ENCODE measurements at places on chromosomes 5 and 9. TPM values are rescaled to one million over a fixed set of nuclear protein-coding genes. Genes with fewer than 3 reads are reported as not detected.
A peak's percentile ranks its signal among the peaks of the same experiment; 100 is the strongest.

- H3K4me1 ChIP-seq = peaks cover 27% of the 10 kb centered on the region
- no peak overlapping the region for H3K27ac ChIP-seq
- DNase-seq = no peak
- peaks cover 8% of the 10 kb centered on the region for H3K36me3 ChIP-seq
- H3K27me3 ChIP-seq = no peaks in the 10 kb centered on the region
Measured at GRCh38 chr5:116361171-116361967, 213.3 kb downstream of the SEMA6A start.

- DNase-seq = no peak
- H3K4me1 ChIP-seq = no peaks in the 10 kb centered on the region
- H3K4me3 ChIP-seq = no peak overlapping the region
- H3K27me3 ChIP-seq = peaks cover 7% of the 10 kb centered on the region
Measured at GRCh38 chr5:142390334-142390733, 65.5 kb upstream of the SPRY4 start.

DNA sequence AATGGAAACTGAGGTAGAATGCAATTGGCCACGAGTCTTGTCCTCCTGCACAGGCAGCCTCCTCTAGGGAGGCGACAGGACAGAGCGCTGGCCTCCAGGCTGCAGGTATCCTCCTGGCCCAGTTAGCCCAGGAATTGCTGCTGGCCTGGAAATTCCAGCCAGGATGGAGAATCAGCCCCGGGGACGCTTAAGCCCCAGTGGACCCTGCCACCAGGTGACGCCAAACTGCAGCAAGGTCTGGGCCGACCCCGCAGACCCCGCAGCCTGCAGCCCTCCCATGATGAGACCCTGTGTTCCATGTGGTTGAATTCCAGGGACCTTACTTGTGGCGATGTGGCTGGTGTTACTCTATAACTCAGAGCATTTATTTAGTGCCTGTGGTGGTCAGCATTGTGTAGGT is 7.3 kb downstream of the CACFD1 start:
- peaks cover 24% of the 10 kb centered on the region for H3K36me3 ChIP-seq
- H3K27ac ChIP-seq = no peak overlapping the region
- H3K4me3 ChIP-seq = no peak overlapping the region

- DNase-seq = no peak
- H3K4me1 ChIP-seq = no peaks in the 10 kb centered on the region
- H3K27ac ChIP-seq = no peak overlapping the region
- no peak overlapping the region for H3K4me3 ChIP-seq
- no peaks in the 10 kb centered on the region for H3K27me3 ChIP-seq
Measured at GRCh38 chr9:97314503-97314902, 7.0 kb downstream of the CCDC180 start.

DNA sequence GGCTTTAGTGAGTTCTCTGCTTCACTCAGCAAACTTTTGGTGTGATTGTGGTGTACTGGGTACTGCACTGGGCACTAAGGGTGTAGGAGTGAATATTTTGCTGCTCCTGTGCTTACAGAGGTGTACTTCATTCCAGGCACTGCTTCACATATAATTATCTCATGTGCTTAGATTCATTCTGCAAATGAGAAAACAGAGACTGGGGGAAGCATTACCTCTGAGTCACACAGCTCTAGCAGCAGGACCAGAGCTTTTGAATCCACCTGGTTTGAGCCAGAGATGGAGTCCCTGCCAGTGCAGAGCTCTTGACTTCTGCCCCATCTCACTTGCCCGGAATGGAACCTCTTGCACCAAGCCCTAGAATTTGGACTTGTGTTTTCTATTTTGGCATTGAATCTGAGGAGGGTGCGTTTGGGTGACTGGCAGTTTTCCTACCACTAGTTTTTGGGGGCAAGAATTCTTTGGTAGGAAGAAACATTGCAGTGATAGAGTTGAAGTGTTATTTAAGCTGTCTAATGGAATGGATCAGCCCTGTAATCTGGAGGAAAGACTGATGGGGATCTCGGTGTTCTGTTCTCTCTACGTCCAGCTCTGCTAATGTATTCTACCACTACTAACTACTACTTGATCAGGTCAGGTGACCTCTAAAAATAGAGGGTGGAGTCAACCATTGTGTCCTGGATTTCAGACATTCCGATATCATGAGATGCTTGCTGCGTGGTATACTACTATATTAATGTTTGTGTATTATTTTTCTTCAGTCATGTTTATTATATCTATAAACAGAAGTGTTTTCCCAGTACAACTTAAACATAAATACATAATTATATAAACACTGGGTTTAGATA is 2.5 kb downstream of the ARHGAP26 start:
- peaks cover 8% of the 10 kb centered on the region for H3K36me3 ChIP-seq
- DNase-seq = no peak
- H3K27me3 ChIP-seq = no peaks in the 10 kb centered on the region
- no peak overlapping the region for H3K27ac ChIP-seq
- H3K4me3 ChIP-seq = peak overlapping the region; percentile 15
- peaks cover 25% of the 10 kb centered on the region for H3K4me1 ChIP-seq

DNA sequence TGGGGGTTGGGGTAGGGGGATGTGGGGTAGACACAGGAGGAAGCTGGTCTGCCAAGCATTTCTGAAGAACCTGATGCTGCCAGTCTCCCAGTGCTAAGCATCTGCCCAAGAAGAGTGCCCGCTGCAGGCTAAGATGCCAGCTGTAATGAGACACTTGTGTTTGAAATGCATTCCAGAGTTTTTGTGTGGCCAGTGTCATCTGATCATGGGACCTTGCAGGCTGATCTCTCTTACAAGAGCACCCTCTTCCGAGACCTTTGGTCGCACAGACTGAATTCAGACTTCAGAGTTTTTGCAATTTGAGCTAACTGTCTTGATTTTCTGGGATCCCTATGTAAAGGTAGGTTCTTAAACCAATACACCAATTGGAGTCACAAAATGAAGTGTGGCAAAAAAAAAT is 58.1 kb downstream of the DENND1A start:
- no peak overlapping the region for H3K4me3 ChIP-seq
- H3K4me1 ChIP-seq = peaks cover 23% of the 10 kb centered on the region
- DNase-seq = no peak
- peaks cover 21% of the 10 kb centered on the region for H3K36me3 ChIP-seq
- H3K27ac ChIP-seq = no peak overlapping the region

PLAC8L1 gene
- 0.37 TPM for total RNA-seq

DNA sequence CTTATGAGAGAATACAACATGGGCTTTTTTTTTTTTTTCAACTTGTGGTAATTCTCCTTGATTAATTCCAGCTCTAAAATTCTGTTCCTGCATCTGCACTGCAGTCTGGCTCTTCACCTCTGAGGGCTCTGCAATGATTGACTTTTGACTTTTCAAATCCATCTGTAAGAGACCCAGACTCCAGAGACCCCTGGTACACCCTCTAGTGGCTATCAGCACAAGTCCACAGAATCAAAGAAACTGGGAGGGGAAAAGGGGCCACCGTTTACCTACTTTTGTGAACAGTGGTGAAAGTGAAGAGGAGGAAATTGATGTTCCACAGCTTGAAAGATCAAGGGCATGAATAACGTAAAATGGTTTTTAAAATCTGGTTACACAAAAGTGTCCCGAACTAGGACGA is 151.6 kb downstream of the SLIT3 start:
- no peaks in the 10 kb centered on the region for H3K36me3 ChIP-seq
- peaks cover 2% of the 10 kb centered on the region for H3K27me3 ChIP-seq
- H3K4me1 ChIP-seq = no peaks in the 10 kb centered on the region
- H3K4me3 ChIP-seq = no peak overlapping the region

PCDHGA6 gene
- total RNA-seq = 1.8 TPM

DNA sequence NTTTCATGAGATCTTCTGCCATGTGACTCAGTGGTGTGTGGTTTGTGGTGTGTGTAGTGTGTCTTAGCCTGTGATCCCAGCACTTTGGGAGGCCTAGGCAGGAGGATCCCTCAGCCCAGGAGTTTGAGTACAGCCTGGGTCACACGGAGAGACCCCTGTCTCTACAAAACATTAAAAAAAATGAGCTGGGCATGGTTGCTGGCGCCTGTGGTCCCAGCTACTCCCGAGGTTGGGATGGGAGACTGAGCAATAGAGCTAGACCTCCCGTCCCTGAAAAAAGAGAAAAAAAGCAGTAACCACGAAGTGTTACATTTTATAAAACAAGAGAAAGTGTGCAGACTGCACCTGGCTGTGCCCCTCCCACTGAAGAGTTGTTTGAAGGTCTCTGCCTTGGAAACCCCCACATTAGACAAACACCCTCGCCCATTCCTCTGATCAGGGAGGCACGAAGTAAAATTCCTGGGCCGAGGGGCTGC is 21.2 kb upstream of the RNU6ATAC start:
- peaks cover 13% of the 10 kb centered on the region for H3K27me3 ChIP-seq
- peaks cover 13% of the 10 kb centered on the region for H3K4me1 ChIP-seq

- no peak for DNase-seq
- H3K27ac ChIP-seq = no peak overlapping the region
- H3K27me3 ChIP-seq = no peaks in the 10 kb centered on the region
- H3K36me3 ChIP-seq = peaks cover 49% of the 10 kb centered on the region
- H3K4me3 ChIP-seq = no peak overlapping the region
Measured at GRCh38 chr5:172904643-172905345, 54.4 kb upstream of the RPL26L1 start.

UNC5A gene
- total RNA-seq = not detected

- H3K27me3 ChIP-seq = no peaks in the 10 kb centered on the region
- DNase-seq = no peak
- no peak overlapping the region for H3K27ac ChIP-seq
- H3K4me1 ChIP-seq = no peaks in the 10 kb centered on the region
Measured at GRCh38 chr5:29894668-29895067, 1298.8 kb upstream of the CDH6 start.

DNA sequence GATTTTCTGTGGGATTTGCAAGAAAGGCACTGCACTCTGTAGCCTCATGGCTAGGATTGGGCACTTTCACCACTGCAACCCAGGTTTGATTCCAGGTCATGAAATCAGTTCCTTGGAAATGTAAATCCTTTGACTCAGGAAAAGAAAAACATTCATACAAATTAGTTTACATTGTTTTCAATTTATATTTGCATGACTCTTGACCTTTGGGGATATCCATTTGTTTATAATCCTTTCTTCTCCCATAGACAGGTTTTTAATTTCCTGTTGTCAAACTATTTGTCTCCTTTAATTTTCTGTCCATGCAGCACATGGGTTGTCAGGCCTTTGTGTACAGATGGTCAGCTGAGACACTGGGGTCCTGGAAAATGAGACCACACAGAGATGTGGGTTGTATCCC is 801.5 kb downstream of the NR2F1-AS1 start:
- H3K4me3 ChIP-seq = no peak overlapping the region
- H3K4me1 ChIP-seq = no peaks in the 10 kb centered on the region
- no peaks in the 10 kb centered on the region for H3K27me3 ChIP-seq
- no peaks in the 10 kb centered on the region for H3K36me3 ChIP-seq

GRCh38 chr5:155665361-155665760 is 651.8 kb downstream of the KIF4B start:
- H3K4me1 ChIP-seq = no peaks in the 10 kb centered on the region
- no peak for DNase-seq
- no peak overlapping the region for H3K4me3 ChIP-seq

PLPPR1 gene
- total RNA-seq = not detected

- H3K4me3 ChIP-seq = peak overlapping the region; percentile 93
- H3K27me3 ChIP-seq = no peaks in the 10 kb centered on the region
- H3K27ac ChIP-seq = peak overlapping the region; percentile 59
- DNase-seq = no peak
- peaks cover 52% of the 10 kb centered on the region for H3K4me1 ChIP-seq
Measured at GRCh38 chr9:70260007-70260443, 1.2 kb downstream of the SMC5 start.

DNA sequence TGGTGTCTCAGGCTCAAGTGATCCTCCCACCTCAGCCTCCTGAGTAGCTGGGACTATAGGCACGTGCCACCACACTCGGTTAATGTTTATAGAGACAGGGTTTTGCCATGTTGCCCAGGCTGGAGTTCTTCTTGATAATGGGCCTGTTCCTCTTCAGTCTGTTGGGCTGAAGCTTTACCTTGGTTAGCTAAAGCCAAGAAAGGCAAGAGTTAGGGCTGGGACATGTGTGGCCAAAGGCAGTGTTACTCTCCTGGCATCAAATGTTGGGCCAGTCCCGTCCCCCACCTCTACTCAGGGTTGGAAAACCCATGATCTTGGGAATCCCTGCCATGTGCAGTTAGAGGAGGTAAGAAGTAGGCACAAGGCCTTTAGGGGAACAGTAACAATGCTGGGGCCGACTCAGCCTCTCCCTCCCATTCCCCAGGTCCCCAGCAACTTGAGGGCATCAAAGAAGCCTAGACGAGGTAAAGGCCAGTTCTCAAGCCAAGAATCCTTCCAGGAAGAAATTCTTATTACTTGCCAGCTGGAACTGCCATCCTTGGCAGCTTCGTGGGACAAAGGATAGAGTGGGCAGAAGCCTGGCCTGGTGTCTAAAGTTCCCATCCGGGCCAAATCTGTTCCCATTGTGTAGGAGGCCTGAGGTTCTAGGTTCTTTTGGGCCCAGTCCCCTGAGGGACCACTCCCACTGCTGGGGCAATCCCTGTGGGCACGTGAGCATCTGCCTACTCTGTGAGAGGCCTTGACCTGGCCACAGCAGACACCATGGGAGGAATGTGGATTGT is 4.5 kb downstream of the EGR1 start:
- H3K4me3 ChIP-seq = no peak overlapping the region
- H3K4me1 ChIP-seq = peaks cover 24% of the 10 kb centered on the region
- H3K27ac ChIP-seq = no peak overlapping the region
- H3K27me3 ChIP-seq = no peaks in the 10 kb centered on the region

DNA sequence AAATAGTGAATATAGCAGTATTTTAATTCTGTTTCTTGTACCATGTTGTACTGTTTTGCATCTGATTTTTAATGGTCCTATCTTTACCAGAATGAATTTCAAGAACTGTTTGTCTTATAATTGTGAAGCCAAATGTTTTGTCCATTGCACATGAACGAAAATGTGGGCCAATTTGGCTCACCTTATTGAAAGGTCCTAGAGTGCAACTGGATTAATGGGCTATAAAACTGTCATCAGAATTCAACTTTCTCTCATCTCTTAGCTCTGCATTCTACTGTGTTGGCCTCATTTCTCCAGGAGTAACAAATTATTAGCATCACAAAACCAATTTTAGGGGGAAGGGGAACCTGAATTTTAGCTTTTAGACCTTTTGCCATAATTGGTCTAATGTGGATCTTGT is 179.4 kb upstream of the NUDT12 start:
- DNase-seq = no peak
- no peaks in the 10 kb centered on the region for H3K4me1 ChIP-seq
- H3K36me3 ChIP-seq = no peaks in the 10 kb centered on the region

DNA sequence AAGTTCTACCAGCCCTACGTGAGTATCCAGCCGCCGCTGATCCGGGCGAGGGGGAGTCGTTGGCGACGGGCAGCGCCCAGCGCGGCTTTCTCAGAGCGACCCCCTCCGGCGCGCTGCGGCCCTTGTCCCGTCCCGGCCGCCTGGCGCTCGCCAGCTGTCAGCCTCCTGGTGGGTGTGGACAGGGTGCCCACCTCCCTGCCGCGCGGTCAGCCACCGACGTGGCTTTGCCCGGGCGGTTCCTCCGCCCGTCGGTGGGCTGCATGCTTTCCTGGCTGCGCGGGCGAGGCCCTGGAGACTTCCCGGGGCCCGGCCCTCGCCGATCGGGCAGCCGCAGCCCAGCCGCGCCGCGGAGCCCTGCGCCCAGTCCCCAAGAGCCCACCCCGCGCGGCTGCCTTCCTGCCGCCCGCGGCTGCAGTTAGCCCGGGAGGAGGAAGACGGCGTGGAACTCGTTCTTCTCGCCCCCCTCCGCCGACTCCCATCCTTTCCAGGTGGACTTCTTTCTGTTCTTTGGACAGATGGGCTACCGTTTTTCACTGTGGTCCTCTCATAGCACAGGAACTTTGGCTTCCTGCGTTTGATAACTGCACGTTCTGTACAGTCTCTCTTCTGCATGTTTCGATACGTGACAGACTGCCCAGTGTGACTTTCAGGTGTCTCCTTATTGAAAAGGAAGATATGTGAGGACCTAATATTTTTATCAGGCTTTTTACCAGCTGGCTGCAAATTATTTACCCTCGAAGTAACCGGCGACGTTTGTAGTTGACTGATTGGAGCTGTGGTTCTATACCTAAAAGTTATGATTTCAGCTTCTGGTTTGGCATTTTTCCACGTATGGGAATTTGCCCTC is 577 bp downstream of the AP3S1 start:
- H3K27ac ChIP-seq = peak overlapping the region; percentile 89
- no peaks in the 10 kb centered on the region for H3K27me3 ChIP-seq
